Breast epithelium (tissue), 4 donors: ENCODE measurements at places on chromosomes 4 and X. TPM values are rescaled to one million over a fixed set of nuclear protein-coding genes. Genes with fewer than 3 reads are reported as not detected.

Gene BCOR
- 28.1 TPM for total RNA-seq

Gene GNRHR
- total RNA-seq, result not detected

Gene TIMP1
- 225 TPM for total RNA-seq

GRCh38 chrX:124573468-124573867, 227.1 kb downstream of the SH2D1A start:
- no peak for DNase-seq

Gene ARR3
- not detected for total RNA-seq
